ENCODE measurements at places on chromosomes 4 and X.

GRCh38 chrX:115547448-115547847 is 13.5 kb upstream of the PLS3 start:
- no peak for DNase-seq

DNA sequence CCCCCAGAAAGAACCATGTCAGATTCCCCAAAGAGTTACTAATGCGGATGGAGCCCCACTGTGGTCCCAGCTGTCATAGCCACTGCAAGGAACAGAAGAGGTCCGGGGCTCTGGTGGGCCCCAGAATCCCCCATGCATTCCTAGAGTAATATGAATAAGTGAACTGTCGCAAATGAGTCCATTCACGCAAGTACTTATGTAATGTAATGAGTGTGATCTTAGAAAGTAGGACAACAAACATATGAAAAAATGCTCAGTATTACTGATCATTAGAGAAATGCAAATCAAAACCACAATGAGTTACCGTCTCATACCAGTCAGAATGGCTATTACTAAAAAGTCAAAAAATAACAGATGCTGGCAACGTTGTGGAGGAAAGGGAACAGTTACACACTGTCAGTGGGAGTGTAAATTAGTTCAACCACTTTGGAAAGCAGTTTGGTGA is 141.5 kb upstream of the RBPJ start:
- no peak for DNase-seq

- DNase-seq, result no peak
Observed at GRCh38 chrX:35743331-35743730, 54.8 kb upstream of the MAGEB16 start.

DNA sequence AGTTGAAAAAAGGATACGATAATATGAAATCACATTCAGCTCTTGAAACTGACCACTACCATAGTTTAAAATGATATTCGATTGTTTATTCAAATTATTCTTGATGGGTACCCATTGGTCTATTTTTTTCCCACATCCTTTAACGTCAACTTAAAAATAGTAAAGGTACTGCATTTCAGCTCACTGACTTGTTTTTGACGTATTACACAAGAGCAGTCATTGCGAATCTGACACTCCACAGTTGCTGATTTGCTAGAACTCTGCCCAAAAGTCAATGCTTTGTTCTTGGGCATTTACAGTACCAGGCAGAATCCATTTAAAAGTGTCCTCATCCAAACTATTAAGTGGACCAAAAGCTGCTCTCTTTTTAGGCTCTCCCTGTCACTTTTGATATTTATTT is 1.2 kb upstream of the PDS5A start:
- DNase-seq, result no peak

DNA sequence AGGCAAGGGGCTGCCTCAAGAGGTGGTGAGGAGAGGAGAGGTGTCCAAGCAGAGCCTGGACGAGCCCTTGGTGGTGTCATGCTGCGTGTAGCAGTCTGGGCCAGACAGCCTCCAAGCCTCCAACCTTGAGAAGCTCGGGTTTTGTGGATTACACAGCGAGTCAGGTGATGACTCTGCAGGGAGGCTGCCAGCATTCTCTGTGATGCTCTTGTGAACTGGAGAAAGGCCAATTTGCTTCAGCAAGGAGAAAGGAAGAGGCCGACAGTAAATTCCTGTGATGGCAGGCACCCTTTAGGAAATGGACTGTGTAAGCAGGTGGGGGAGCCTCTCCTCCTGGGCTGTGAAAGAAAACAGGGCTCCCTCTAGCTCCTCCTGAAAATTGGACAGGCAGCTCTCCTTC is 36.0 kb upstream of the CD99L2 start:
- DNase-seq, result no peak

DNA sequence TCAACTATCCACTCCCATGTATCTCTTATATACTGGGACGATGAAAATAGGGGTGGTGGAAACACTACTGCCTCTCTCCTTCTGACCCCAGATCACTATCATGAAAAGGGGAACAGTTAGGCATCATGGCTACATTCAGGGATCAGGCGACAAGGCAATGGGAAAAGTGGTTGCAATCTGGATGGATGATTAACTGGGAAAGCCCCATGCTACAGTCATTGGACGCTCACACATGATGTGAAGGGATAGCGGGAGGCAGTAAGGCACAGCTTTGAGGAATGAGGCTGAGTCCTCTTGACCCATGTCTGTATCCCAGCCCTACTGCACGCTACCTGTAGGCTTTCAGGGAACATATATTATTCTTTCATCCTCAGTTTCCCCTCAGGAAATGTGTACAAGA is 10.2 kb downstream of the GASK1B start:
- DNase-seq, result no peak

DNA sequence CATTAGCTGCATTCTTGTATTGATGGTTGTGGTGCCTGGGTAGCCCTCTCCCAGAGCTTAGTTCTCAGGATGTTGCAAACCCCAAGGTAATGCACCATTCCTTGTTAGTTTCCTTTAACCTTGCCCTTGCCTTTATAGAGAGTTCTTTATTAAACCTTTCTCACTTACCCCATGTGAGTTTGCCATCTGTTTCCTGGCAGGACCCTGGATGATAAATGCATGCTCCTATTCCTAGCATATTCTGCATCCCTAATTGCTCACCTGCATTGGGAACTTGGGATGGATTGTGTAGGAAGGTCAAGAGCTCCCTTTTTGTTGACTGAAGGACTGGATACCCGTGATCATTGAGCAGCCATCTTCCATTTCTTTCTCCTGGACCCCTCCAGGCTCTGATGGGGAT is 59.9 kb upstream of the AP1S2 start:
- DNase-seq, result no peak

DNA sequence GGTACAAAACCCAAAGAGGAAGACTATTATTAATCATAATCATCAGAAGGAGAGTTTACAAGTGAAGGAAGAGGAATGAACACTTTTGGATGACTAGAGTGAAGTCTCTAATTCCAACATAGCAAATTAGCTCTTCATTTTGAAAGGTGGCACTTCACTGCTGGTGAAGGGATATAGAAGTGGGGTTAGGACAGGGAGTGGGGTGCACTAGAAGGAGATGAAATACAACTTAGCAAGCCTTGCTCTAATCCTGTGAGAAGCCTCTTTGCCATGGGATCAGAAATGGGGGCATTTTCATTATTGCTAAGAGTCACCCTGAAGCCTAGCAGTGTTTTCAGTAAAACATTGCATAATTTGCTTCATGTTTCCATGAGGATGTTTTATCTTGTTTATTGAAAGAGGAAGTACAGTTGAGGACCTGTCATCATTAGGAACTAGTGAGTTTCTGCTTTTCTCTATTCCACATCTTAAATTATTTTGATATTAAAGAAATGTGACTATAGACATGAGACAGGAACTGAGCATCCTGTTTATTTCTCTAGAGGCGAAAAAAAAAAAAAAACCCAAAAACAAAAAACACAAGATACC is 9.3 kb upstream of the GRPR start:
- DNase-seq, result no peak

- DNase-seq, result no peak
Observed at GRCh38 chr4:168558599-168558998, 61.7 kb downstream of the PALLD start.

DNA sequence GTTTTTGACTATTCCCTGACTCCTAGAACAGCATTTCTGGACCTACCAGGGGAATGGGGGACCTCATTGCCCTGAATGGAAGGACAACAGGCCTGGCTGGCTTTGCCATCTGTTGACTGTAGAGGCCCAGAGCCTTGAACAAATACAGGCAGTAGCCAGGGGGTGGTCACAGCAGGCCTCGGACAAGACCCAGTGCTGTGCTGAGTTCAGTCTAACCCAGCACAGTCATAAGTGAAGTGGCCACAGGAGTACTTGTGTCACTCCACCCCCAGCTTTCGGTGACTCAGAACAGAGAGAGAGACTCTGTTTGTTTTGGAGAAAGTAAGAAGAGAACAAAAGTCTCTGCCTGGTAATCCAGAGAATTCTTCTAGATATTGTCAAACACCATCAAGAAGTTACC is 310.0 kb downstream of the PRR32 start:
- DNase-seq, result no peak

- no peak for DNase-seq
Observed at GRCh38 chrX:117839544-117839943, 277.1 kb downstream of the KLHL13 start.

DNA sequence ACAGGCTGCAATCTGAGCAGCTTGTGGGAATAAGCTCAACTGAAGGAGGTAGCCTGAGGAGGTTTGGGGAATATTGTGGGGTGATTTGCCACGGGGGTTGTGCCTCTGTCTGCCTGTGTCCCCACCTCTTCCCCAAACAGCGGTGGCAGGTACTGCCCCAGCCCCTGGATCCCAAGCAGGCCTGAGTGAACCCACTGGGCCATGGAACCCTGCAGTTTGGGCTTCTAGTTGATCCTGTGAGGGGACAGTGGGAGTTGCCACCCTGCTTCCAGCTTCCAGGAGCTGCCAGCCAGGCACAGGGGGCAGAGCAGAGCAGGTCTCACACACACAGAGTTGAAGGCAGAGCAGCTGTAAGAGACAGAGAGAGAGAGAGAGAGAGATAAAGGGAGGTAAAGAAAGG is 97.4 kb downstream of the PJA1 start:
- no peak for DNase-seq

DNA sequence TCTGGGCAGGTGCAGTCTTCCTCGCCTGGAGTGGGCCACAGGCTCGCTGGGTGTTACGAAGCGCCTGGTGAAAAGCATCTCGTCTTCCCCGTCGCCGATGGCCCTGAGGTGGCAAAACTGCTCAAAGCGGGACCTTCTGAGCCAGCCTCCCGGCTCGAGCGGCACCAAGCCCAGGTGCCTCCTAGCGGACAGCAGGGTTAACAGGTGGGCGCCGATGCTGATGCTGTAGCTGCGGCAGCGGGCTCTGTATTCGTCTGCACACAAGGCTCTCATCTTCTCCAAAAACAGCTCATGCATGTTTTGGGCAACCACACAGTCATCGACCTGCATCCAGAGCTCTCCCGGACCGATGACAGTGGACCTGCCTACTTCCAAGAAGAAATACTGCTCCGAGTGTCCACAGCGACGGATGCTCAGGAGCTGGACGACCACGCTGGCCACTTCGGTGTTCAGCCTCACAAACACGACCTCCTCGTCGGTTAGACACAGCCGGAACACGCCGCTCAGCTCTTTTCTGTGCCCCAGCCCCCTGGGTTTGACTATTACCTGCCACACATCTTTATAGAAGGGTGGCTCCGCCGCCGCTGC is 1.2 kb downstream of the IRS4 start:
- no peak for DNase-seq

All from Right ventricle myocardium superior (tissue), 1 donor.